Tibial artery (tissue), 4 donors: ENCODE measurements at places on chromosomes 13 and 19.

DNA sequence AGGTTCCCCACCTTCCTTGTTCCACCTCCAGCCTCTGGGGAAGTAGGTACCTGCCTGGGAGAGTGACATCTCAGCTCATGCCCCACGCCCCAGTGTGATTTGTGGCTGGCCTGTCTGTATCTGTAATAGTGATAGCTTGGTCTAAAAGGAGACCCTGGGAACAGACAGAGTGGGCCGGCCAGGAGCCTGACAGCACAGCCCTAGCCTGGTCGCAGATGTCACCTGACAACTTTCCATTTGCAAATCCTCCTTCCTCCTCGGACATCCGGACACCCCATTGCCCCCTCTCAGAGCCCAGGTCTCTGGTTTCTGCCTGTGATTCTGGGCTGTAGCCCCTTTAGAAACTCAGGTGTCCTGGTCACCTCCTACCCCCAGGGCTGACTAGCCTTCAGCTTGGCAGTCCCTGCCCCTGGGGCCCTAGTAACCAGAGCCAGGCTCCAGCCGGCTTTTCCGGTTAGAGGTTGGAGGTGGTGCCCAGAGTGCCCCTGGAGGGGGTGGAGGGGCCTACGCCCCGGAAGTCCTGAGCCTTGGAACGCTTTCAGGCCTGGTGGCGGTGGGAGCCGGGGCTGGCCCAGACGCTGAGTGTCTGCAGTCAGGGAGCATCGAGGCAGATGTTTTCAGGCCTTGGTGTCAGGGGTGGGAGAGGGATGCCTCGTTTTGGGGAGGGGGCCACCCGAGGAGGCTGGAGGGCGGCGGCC, 6.5 kb downstream of the LRRC8E start:
- DNase-seq = no peak

- no peak for DNase-seq
Observed at GRCh38 chr19:590396-590745, 690 bp downstream of the HCN2 start.

- DNase-seq = no peak
Observed at GRCh38 chr19:40763963-40764362, 11.4 kb upstream of the MIA start.

DNA sequence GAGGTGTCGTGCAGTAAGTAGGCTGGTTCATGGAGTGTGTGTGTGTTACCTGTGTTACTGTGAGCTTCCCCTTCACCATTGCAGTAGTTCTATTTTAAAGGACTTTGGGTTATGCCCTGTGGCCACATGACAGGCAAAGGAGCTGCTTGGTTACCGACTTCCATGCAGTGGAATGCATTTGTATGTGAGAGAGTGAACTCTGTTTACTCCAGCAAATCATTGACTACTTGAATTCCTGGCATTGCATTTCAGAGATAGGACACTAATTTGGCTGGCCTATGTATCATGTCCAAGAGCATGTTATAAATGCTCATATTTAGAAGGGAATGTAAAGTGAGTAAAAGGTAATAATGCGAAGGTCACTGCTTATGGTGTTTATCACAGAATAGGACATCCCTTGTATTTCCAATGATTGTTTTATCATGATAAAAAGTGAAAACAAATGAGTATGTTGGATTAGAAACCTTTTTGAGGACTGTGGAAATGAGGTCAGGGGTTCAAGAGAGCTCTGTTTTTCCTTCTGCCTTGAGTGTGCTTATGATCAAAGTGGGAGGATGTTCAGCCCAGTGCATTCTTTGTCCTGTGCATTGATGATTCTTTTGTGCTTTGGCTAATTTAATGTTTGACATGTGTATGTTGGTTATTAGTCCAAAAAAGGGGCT, 156.5 kb downstream of the LMO7 start:
- DNase-seq = no peak

DNA sequence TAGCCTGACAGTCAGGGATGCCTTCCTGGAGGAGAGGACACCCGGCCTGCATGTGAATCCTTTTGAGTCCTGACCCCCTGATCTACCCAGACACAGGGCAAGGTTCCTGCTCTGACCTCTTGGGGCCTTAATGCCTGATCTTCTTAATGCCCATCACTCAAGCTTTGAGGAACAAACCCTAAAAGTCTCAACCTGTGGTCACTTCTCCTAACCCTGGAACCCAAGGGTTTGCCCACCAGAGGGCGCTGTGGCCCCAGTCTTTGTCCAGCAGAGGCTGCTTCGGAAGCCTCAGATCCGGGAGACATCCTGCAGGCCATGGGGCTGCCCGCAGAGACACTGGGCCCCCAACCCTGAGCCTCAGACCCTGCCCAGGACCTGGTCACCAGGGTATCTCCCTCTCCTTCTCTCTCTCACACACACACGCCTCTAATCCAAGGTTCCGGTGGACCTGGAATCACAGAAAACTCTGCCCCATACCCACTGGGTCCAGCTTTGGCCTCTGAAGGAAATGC, 9.8 kb upstream of the DPF1 start:
- peak; percentile 80 for DNase-seq

GRCh38 chr19:6577476-6578125, 13.3 kb downstream of the CD70 start:
- no peak for DNase-seq

DNA sequence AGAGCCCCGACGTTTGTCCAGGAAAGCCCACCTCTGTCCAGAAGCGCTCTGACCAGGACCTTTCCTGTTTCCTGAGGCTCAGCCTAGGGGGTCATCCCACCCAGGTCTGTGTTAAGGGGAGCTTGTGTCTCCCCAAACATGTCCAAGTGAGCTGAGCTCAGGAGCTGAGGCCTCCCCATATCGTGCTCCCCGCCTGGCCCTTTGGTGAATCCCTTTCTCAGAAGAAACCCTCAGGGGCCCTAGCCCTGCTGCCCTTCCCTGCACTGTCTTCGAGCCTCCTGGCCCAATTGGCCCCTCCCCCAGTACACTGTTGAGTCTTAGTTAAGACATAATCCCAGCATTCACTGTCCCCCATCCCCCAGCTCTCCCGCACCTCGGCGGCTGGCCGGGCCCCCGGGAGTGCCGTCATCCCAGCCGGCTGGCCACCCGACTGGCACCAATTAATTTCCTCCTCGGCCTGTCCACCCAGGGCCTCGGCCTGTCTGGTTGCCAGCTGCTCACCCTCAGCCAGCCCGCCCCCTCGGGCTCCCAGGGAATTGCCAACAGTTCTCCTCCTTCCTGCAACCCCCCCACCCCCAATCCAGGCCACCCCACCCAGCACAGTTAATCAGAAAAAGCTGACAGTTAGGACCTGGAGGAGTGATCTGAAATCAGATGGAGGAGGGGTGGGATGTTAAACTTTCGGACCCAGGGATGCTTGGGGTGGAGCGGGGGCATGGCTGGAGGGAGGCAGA, 13.6 kb downstream of the IER2 start:
- DNase-seq = peak; percentile 68

GRCh38 chr19:51086153-51086850, 3.6 kb upstream of the KLK14 start:
- no peak for DNase-seq

- no peak for DNase-seq
Observed at GRCh38 chr13:83761631-83762030, 120.6 kb downstream of the SLITRK1 start.

- peak; percentile 11 for DNase-seq
Observed at GRCh38 chr19:2607712-2608601, 94.5 kb downstream of the GNG7 start.

DNA sequence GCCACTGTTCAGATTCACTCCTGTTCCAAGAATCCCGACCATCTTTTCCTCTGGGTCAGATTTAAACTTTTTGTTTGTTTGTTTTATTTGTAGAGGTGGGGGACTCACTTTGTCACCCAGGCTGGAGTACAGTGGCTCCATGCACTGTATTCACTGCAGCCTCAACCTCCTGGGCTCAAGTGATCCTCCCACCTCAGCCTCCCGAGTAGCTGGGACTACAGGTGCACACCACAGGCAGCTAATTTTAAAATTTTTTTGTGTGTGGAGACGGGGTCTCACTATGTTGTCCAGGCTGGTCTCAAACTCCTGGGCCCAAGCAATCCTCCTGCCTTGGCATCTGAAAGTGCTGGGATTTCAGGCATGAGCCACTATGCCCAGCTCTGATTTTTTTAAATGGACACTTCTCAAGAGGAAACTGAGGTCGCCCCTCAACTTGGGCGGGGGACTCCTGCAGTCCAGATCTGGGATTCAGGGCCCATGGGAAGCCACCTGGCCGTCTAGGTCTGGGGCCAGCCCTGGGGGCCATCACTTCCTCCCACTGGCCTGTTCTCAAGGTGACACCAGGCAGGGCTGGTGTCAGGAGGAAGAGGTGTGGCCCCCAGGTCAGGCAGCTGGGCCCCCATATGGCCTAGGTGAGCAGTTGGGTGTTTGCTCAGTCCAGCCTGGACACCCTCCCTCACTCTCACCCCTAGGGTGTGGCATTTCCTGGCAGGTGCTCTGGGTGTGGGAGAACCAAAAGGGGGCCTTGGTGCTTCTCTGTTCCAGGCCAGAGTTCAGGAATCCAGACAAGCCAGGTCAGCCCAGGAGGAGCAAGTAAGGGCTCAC, 1.3 kb downstream of the B3GNT3 start:
- DNase-seq = no peak

GRCh38 chr13:79385694-79386093, 20.4 kb downstream of the RBM26 start:
- DNase-seq = no peak

GRCh38 chr13:86563308-86563707, 764.1 kb upstream of the SLITRK6 start:
- no peak for DNase-seq

DNA sequence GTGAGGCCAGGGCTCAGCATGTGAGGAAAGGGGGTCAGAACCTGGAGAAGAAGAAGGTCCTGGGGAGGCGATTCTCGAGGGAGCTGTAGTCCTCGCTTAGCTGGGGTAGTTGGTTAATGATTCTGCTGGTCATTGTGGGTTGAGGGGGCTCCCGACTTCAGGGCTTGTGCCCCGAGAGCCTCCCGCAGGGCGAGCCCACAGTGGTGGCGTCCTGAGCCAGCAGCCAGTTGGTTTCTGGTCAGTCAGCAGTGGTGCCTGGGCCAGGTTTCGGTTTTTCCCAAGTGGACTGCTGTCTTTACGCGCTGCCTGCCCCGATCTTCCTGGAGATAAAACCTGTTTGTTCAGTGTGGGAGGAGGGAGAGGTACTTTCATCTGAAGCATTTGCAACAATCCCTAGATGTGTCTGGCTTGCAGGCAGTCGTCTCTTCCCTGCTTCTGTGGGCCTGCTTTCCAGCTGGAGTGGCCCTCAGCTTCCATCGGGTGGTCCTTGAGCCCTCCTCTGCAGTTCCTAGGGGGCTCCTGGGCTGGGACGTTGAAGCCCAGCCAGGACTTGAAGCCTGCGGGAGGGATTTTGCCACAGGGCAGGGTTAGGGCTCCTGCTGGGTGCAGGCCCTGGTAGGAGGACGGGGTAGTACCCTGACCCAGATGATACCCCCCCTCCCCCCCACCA, 3.2 kb downstream of the PTBP1 start:
- no peak for DNase-seq

DNA sequence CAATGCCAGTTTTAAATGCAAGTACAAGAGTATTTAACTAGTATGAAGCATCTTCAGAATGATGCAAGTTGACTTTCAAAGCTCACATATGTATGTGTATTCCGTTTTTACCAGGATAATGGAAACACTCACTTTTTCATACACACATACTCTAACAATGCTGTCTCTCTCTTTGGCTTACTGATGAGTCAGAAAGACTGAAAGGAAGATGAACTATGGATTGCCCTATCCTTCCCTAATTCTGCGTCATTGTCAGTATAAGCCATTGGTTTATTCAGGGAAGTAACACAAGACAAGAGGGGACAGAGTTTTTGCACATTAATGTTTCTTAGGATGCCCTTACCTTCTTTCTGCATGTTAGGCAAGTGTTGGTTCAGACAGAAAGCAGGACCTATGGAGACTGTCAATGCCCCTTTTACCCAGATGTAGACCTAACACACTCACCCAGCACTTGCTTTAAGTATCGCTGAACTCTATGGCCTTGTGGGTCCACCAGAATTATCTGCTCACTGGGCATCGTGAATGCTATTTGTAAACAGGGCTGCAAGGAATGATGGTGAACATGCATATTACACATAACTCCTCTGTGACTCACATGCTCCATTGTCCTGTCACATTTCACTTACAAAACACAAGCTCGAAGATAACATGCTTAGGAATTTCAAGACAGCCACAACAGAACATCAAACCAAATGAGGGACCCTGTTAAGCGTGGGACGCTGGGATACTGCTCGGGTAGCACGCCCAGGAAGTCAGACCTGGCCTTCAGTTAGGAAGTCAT, 10.0 kb upstream of the OXGR1 start:
- no peak for DNase-seq

DNA sequence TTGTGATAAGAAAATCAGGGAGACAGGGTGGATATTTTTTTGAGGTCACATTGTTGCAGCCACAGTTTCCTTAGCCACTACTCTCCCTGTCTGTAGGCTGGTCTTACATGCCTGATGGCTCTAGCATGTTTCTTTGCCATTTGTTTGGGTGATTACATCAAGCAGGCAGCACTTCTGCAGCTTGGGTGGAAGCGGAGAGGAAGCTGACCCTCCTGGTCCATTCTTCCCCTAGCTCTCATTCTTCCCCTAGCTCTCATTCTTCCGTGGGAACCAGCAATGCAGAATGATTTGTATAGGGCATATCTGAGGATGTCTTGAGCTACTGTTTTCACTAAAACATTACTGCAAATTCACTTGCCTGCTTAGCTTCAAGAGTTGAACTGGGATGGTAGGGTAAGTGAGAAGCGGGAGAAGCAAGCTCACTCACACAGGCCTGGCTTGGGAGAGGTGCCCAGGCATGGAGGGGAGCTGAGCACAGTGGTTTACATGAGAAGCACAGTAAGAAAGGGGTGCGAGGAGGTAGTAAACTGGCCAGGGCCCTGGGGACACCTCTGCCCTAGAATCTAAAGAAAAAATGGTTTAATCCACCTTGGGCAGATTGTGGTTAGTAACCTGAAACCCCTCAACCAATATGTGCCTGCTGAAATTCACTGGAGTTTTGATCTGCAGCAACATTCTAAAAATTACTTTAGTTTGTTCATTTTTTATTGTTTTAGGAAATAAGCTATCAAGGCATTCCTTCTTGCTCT, 538.9 kb downstream of the RFC3 start:
- no peak for DNase-seq

DNA sequence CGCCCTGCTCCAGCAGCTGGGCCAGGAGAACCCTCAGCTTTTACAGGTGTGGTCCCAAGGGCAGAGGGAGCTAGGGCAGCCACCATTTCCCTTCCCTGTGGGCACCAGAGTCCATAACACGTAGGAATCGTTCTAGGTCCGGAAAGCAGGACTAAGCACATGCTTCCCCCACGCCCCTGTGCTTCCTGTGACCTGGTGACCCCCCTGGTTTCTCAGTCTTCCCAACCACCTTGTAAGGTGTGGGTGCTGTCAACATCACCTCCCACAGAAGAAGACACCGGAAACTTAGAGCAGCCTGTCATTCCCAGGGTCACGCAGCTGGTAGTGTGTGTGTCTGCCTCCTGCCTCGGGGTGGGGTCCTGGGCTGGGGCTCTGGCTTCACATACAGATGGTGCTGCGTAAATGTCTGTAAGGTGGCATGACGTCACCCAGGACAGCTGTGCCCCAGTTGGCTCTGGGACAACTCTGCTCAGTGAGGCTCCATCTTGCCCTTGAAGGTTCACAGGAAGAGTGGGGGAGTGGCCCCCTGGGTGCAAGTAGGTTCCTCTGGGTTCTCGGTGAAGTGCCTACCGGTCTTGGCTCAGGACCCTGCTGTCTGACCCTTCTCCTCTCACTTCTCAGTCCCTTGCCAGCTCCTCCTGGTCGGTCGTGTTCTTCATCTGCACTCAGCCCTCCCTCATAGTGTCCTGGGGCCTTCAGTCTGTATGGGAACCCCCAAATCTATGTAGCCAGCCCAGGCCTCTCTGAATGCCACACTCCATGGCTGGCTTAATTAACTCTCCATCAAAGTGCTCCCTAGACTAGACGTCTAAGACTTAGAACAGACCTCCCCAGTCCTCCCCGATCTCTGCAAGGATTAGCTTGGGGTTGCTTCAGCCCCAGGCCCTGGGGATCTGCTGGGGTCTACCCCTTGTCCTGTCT, 4.0 kb downstream of the RAD23A start:
- no peak for DNase-seq
